Fibroblast of skin of right biceps (primary cell): ENCODE measurements at places on chromosomes 3 and 15.
A peak's percentile ranks its signal among the peaks of the same experiment; 100 is the strongest.

GRCh38 chr3:39515681-39516441 lies 48.4 kb downstream of the MOBP start:
- no peak for DNase-seq

- no peak for DNase-seq
Observed at GRCh38 chr15:96346409-96346970, 16.0 kb downstream of the NR2F2 start.

GRCh38 chr3:43423142-43423541 lies 136.8 kb downstream of the SNRK start:
- peak; percentile 26 for DNase-seq

- DNase-seq = no peak
Observed at GRCh38 chr3:195731356-195731905, 10.7 kb downstream of the MUC20 start.

DNA sequence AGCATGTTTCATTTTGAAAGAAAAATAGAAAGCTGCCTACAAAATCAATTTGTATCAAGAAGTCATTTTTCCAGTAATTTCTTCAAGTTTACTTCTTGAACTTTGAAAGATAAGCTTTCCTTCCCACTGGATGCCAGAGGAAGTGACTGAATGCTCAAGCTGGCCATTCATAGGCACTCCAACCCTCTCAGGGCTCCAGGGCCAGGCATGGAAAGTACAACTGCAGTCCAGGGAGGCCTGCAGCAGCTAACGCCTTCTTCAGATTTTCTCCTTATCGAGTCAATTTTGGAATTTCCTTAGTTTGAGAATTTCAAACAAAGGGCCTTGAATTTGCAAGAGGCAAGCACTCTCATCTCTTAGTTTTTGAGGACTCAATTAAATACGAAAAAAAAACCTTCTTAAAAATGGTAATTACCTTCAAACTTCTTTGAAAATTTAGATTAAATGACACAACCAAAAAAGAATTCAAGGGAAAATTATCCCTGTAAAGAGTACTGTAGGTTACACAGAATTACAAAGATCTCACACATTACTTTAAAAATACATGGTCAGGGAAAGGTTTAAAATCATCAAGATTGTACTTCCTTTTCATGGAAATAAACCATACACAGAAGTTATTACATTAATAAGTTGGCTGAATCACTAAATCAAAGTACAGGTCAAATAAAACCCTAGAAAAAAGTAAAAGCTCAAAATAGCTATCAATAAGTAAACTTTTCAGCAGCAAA lies 2.5 kb downstream of the UBP1 start:
- DNase-seq = peak; percentile 40

DNA sequence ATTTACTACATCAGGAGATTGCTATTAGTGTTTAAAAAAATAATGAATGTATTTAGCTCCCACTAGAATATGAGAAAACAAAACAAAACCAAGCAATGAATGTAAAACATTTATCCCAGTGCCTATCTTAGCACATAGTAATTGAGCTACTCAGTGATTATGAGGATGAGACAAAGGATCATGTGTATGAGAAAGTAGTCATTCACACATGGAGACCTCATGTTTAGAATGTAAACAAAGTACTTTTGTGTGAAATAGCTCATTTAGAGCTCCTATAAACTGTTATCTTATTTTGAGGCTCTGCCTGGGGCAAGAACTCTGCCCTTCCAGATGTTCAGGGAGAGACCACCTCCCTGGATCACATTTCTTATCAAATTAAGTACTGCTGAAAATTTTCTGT lies 236.8 kb downstream of the LRRN1 start:
- no peak for DNase-seq

DNA sequence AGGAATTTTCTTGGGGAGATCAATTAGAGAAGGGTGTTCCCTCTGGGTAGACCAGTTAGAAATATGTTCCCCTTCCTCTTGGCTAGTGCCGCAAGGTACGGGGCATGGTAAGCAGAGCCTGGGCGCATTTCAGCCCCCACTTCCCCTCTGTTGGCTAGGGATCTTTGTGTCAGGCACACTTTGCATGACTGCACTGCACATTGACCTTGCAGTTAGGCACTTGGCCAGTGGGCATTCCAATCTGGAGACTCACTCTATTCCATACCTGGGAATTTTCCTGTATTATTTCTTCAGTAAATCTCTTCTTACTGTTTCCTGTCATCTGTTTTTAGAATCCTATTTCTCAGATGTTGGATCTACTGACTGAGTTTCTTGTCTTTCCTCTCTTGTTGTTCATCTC lies 30.0 kb upstream of the CACNA1D start:
- DNase-seq = peak; percentile 2

- DNase-seq = no peak
Observed at GRCh38 chr3:65508750-65509422, 529.8 kb downstream of the MAGI1 start.

DNA sequence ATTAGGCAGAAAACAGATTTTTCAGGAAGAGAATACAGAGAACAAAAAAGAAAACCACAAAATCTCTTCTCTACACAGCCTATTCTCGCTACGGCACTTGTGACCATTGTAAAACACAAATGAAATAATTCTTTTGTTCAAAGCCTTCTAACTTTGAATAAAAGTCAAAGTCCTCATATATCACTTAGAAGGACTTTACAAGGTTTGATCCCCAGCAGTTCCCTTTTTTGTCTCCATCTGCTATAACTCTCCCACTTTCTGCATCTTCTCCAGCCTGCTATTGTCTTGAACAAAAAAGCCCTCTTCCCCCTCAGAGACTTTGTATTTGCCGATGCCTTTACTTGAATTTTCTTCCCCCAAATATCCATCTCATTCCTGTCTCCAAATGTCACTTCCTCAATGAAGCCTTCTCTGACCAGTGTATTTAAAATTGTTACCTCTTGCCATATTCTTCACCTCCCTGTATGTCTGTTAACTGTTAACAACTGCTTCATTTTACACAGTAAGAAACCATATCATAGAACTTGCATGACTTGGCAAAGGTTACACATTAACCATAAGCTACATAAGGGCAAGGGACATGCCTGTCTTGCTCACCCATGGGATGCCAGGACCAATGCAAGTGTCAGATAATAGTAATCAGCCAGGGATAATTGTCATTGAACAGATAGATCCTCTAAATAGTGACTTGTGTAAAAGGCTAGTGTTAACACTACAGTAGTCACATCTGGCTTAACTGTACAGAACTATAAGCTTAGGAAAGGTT lies 122.4 kb downstream of the CBLB start:
- no peak for DNase-seq

DNA sequence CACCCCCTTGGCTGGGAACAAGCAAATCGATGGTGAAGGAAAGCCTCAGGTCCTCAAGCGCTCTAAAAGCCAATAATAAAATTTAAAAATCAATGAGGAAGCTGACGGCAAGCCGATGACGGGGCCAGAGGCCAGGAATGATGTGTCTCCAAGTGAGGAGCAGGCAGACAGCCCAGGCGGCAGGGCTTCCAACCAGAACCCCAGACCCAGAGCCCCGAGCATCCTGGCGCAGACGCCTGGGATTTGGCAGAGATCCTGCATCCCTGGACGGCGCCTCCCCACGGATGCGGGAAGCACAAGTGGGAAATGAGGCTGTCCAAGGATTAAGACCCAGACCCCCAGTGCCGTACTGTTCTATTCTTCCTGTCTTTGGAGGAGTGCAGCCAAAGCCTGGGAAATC lies 123.0 kb upstream of the PROK2 start:
- DNase-seq = no peak

GRCh38 chr15:39720621-39721611 lies 61.7 kb downstream of the FSIP1 start:
- DNase-seq = peak; percentile 96

GRCh38 chr3:161320837-161321236 lies 50.5 kb downstream of the SPTSSB start:
- no peak for DNase-seq

DNA sequence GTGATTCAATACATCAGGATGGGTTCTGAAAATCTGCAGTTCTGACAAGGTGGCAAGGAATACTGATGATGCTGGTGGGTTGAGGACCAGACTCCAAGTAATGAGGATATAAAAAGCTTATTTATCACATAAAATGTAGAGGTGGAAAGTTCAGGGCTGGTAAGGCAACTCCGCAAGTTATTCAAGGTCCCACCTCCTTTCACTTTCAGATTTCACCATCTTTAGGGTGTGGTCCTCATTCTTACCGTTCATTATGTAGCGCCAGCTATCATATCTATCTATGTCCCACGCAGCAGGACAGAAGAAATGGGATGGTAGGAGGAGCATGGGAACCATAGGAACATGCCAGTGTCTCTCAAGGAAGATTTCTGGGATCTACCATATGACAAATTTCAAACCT lies 80.3 kb downstream of the IL1RAP start:
- DNase-seq = no peak

DNA sequence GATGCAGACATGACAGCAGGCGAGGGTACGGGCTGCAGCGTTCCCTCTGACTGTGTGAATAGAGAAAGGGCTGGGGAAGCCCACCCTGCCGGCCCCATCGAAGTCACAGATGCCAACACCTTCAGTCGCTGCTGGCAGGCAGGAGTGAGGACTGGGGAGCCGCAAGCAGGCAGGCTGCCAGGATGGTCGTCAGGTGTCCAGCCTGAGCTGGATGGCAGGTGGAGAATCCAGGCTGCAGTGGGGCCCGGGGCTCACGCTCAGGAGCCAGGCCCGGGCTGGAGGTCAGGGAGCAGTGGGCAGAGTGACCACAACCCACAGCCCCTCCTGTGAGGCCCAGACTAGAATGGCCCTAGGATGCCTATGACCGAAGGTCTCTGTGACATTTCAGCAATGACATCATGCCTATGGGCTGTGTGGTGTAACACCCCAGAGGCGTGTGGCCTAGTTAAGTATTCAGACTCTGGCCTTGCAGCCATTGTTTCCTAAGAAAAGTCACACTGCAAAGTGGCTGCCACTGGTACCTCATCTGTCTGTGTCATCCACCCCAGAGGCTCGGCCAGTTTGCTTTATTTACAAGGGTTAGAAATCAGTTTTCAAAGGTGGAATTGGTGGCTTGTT lies 15.7 kb downstream of the PRR23E start:
- no peak for DNase-seq

GRCh38 chr3:77053795-77054194 lies 13.9 kb downstream of the ROBO2 start:
- no peak for DNase-seq

- DNase-seq = peak; percentile 15
Observed at GRCh38 chr3:156516961-156517360, 38.0 kb downstream of the SSR3 start.

GRCh38 chr3:74106925-74107324 lies 482.2 kb upstream of the PDZRN3 start:
- peak; percentile 54 for DNase-seq

GRCh38 chr15:49042165-49042564 lies 4.1 kb downstream of the SECISBP2L start:
- DNase-seq = no peak

GRCh38 chr3:25427942-25428788 lies at the start of gene RARB:
Gene RARB (plus strand): TSS chr3:25428263. CDS start chr3:25428732, 469 bp downstream.
- peak; percentile 97 for DNase-seq

DNA sequence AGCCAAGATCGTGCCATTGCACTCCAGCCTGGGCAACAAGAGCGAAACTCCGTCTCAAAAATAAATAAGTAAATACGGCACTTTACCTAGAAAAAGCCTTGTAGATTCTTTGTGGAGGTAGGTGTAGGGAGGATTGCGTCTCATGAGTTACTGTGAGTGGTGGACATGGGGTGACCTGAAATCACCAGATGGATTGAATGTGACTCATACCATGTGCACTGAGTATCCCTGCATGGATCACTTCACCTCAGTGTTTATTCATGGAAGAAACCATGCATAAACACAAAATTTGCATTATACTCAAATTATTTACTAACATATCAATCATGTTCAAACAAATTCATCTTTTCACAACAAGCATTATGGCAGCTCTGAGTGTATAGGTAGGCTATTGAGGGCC lies 55.9 kb downstream of the MRPS25 start:
- DNase-seq = no peak

DNA sequence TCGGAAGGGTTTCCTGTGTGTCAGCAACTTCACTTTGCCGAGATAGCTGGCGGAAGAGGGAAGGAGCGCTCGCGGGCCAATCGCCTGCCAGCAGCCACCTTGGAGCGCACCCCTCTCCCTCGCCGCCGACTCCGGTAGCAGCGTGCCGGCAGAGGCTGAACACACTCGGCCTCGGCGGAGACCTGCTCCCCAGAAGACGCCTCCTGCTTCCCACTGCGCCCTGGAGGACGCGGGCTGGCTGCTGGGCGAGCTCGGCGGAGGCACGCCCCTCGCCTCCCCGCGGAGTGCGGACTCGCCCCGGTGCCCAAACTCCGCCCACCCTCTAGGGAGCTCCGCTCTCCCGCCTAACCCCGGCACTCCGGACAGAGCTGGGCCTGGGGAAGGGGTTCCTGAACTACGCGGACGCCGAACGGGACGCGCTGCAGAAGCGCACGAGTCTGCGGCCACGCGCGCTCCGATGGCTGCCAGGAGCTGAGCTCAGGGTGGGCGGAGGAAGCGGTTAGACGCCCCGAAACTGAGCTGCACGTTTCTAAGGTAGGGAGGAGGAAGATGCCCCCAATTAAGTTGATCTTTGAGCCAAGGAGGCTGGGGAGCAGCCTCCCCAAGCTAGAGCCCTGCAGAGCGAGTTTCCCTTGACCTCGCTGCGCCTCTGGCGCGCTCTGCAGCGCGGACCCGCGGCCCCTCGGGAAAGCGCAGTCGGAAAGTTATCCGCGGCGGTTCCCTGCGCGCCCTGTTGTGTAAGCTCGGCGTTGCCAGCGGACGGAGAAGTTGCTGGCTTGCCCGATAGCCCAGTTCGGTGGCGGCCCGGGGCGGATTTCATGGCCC lies at the start of gene P2RY1:
Gene P2RY1, plus strand, starts transcription at position 356 of the 825 bp plus-strand sequence. CDS start 652 bp downstream, outside the sequence.
- DNase-seq = peak; percentile 61

- peak; percentile 93 for DNase-seq
Observed at GRCh38 chr3:72938471-72939265, 50.8 kb downstream of the GXYLT2 start.

DNA sequence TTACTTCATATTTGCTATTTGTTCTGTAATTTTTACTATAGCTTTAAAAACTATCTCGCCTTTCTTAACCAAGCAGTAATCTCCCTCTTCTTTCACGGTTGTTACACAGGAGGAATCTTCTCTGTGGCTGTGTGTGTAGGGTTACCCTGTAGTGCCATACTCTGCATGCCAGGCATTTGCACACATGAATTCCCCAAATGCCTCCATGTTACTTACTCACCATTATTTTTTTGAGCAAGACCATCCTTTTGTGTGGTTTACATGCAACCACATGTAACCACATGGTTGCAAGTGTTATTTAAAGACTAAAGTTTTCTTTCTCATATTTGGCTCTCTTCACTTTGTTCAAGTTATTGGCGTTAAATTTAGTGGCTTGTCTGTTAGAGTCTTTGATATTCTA lies 45.5 kb downstream of the HPS3 start:
- peak; percentile 26 for DNase-seq
